Suppressor macrophage (primary cell): ENCODE measurements at places on chromosomes 16 and 17.

DNA sequence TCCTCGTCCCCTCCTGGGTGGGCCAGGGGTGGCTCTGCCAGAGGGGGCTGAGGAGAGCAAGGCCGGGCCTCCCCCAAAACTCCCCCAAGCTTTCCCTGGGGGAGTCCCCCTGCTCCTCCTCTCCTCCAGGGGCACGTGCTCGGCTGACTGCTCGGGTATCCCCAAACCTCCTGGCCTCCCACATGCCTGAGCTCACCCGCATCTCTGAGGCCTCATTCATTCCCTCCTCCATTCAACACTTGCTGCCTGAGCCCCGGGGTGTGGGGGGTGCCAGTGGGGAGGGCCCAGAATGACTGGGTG lies 83.1 kb downstream of the RTN4RL1 start:
- no peak for DNase-seq

GRCh38 chr16:73483076-73483791 lies 435.3 kb upstream of the ZFHX3 start:
- no peak for DNase-seq

GRCh38 chr17:48457080-48457836 lies 27.2 kb upstream of the SKAP1 start:
- peak; percentile 70 for DNase-seq

- DNase-seq: peak; percentile 74
These were observed 8.7 kb upstream of the SLC25A39 start for GRCh38 chr17:44333371-44333770.

DNA sequence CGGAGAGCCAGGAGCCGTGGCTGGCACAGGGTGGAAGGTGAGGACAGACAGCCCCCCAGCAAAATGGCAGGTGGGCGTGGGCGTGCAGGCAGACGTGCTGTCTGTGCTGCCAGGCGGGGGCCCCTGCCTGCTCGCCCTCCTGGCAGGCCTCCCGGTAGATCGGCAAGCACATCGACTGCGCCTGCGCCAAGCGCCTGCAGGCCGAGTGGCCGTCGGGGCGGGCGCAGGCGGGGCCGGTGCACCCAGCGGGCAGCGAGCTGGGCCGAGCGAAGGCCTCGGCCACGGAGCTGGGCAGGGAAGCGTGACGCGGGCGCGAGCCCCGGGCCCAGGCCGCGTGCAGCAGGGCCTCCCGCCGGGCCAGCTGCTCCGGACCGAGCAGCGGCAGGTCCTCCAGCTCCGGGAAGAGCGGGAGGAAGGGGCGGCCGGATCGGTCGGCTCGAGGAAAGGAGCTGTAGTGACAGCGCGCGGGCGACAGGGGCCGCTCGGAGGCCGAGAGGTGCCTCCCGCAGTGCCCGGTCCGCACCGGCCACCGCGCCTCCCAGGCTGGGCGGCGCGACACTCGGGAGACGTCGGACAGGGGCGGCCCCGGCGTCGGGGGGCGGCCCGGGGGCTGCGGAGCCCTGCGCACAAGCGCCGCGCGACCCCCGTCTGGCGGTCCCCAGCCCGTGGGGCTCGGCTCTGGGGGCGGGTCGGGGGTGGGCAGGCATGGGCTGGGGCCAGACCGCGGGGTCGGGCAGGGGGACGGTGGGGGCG lies 16.9 kb downstream of the GRIN2C start:
- peak; percentile 72 for DNase-seq

GRCh38 chr16:3879258-3879886 lies 1.1 kb downstream of the CREBBP start:
- peak; percentile 43 for DNase-seq

GRCh38 chr17:1568950-1569810 lies 6.6 kb upstream of the PITPNA start:
- DNase-seq: no peak

- peak; percentile 53 for DNase-seq
These were observed 25.6 kb upstream of the CRISPLD2 start for GRCh38 chr16:84794186-84794585.

DNA sequence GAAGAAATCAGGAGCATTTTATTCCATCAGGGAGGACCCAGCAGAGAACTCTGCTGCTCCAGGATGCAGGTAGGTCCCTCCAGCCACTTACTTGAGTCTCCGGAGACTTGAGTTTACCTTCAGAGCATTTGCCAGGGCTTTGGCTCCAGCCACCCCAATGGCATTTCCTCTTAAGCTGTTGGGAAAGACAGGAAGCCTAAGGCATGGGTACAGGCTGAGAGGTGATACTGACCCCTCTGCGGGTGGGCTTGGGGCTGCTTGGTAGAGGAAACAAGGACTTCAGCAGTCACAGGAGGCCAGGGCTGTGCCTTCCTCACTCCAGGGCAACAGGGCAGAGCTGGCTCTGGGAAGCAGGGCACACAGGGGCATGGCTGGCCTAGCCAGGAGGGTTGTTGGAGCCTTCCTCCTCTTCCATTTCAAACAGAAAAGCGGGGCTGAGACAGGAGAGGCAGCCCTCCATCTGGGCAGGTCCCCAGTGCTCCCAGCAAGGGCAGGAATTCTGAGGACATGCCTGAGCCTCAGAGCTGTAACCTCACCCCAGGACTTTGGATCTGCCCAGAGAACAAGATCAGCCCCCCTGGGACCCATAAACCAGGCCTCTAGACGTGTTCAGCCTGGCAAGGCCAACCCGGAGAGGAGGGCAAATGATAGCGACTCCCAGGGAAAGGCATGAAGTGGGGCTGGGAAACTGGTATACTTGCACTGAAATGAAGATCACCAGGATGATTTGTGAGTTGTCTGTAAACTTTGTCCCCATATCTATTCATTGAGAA lies 34.4 kb downstream of the NLRC3 start:
- no peak for DNase-seq

DNA sequence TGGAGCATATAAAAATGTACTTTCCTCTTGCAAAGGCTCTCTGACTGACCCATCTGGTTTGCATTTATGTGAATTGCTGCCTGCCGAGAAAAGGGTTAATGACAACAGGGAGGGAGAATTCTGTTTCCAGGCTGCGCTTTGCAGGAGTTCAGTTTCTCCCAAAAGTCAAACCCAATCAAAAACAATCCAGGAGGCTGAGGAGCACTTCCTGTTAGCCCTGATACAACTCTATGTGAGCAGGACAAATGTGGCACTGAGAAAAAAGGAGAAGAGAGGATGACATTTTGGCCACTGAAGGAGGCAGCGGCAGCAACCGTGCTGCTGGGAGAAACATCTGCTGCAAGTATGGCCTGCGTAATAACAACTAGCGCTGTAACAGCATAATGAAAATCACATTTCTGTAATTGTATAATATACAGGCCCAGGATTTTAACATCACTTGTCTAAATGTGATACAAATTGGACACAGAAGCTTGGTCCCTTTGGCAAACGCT lies 26.8 kb upstream of the ELAC2 start:
- DNase-seq: no peak

GRCh38 chr17:17900615-17901520 lies 64.1 kb upstream of the SREBF1 start:
- DNase-seq: peak; percentile 88

GRCh38 chr16:66247516-66248481 lies 118.7 kb upstream of the CDH5 start:
- no peak for DNase-seq

DNA sequence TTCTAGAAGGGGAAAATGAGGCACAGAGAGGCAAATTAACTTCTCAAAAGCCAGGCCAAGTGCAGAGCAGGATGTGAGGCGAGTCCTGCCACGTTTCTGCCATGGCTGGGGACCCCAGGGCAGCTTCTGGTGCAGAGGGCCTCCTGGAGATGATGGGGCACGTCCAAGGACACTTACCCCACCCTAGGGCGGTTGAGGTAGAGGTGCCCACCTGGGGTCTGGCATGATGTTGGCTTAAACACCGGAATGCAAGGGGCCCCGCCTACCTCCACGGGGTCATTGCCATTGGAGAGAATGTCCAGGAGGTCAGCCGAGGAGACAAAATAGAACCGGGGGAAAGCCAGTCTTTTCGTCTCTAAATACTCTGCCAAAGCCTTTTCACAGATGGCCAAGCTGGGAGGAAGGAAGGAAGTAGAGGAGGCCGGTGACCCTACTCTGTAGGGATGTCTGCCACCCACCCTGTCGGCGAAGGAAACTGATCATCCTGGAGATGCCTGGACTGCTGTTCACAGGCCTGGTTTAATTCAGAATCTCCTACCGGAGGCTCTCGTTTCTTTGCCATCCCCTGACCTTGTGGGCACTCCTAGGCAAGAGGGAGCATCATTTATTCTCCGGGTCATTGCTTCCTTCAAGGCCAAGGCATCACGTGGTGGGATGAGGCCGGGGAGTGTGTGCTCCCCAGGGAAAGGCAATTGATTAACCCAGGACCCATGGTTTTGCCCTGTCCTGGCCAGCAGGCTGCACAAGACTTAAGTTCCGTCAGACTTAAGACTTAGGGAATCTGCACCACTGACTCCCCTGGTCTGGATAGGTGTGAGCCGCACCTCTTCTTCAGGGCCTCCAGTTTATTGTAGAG lies 70.5 kb downstream of the DNAH17 start:
- no peak for DNase-seq

- DNase-seq: peak; percentile 43
These were observed 456.2 kb upstream of the DYNLRB2 start for GRCh38 chr16:80084614-80085013.

- DNase-seq: peak; percentile 25
These were observed 36.3 kb downstream of the GAS7 start for GRCh38 chr17:10162096-10162495.

DNA sequence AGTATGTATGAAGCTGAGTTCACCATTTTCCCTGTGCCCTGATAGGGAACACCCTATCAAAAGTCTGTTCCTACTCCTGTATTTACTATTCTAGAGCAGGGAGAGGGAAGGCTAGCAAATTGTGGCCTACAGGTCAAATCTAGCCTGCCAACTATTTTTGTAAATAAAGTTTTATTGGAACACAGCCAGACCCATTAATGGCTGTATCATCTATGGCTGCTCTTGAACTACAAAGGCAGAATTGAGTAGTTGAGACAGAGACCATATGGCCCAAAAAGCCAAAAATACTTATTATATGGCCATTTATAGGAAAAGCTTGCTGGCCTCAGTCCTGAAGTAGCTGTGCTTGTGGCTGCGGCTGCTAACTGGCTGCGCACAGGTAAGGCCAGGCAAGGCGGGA lies 4.3 kb upstream of the ALDOC start:
- DNase-seq: no peak

DNA sequence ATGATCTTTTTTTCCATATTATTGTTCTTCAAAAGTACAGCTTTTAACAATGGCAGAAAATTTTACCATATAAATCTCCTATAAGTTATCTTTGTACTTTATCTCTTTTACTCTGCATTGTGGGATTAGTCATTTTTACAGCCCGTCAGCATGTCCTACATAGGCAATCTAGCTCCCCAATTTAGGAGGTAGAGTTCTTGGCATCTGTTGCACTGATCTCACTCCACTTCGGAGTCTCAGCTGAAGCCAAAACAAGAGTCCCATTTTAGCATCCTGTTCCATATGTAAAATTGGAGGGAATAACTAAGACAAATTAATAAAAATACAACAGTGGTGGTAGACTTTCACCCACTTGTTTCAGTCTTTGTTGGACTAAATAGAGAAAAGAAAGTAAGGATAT lies 31.1 kb upstream of the PRSS54 start:
- no peak for DNase-seq

DNA sequence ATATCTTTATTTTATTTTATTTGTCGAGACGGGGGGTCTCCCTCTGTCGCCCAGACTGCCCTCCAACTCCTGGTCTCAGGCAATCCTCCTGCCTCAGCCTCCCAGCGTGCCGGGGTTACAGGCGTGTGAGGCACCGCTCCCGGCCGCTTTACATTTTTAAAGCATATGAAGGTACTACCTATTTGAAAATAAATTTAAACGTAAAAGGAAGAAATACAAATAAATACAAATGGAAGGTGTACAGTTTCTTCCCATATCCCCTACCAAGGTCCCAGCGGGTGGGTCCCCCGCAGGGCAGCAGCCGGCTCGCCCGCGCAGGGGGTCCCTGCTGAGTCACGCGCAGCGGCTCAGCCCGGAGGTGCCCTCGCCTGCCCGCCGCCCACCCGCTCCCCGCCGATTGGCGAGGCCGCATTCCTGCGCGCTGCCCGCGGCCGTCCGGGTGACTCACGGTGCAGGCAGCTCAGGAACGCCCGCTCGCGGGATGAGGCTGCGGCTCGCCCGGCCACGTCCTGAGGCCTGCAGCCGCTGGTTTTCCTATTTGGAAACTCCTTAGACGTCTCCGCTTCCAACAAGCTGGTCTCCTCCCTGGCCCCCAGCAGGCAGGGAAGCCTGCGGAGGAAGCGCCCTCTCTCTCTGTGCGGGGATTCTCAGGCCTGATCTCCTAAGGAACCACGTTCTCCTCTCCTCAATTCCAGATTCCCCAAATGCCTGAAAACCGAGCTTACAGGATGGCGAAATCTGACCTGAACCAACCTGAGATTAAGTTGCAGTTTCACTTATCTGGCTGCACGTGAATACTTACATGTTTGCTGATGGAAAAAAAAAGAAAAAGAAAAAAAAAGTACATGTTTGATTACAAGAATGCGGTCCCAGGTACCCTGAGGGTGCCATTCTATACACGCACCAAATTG lies 54.8 kb upstream of the MAP3K14 start:
- peak; percentile 78 for DNase-seq

GRCh38 chr17:43542859-43543258 lies 3.3 kb downstream of the ETV4 start:
- no peak for DNase-seq

DNA sequence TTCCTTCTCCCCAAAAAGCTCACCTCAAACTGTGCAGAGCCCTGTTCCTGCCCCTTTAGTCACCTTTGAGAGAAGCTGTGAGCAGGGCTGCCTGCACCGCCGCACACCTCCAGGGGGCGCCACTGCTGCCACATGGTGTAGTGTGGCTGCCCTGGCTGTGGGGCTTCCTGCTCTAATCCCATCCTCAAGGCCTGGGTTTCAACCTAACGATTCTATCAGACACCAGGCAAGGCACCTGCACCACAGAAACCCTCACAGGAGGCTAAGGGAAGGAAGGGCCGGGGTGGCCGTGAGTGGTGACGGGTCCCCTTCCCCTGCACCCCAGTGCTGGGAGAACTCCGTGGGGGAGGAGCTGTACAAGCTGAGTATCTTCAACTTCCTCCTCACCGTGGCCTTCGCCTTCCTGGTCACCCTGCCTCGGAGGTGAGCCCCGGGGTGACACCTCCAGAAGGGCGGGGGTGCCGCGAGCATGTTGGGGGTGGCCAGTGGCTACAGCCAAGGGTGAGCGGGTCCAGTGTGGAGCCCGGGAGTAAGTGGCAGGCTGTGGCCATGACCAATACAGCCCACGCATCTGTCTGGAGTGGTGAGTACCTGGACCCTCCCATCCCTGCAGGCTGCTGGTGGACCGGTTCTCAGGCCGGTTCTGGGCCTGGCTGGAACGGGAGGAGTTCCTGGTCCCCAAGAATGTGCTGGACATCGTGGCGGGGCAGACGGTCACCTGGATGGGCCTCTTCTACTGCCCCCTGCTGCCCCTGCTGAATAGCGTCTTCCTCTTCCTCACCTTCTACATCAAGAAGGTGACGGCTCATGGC lies 7.0 kb downstream of the TMC8 start:
- DNase-seq: peak; percentile 61
